ENCODE measurements at places on chromosomes 7 and 10. TPM values are rescaled to one million over a fixed set of nuclear protein-coding genes. Genes with fewer than 3 reads are reported as not detected.

DNA sequence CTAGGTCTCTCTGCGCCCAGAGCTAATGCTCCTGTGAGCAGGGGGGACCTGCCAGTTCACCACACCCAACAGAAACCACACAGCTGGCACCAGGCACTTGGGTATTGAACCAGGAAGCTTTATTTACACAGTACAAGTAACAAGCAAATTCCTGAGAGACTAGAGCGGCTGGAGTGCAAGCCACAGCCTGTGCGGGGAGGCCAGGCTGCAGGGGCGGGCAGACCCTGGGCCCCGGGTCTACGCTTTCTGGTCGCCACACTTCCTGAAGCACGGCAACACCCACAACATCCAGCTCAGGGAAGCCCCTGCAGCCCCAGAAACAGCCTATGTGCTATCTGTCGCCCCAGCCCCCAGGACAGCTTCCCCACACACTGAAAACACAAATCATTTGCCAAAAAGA, 125.0 kb downstream of the FAM53B start:
- DNase-seq, result no peak

- DNase-seq, result no peak
Observed at GRCh38 chr10:12063483-12063818, 5.3 kb upstream of the DHTKD1 start.

GRCh38 chr10:70487824-70488223, 9.3 kb downstream of the PALD1 start:
- no peak for DNase-seq

DNA sequence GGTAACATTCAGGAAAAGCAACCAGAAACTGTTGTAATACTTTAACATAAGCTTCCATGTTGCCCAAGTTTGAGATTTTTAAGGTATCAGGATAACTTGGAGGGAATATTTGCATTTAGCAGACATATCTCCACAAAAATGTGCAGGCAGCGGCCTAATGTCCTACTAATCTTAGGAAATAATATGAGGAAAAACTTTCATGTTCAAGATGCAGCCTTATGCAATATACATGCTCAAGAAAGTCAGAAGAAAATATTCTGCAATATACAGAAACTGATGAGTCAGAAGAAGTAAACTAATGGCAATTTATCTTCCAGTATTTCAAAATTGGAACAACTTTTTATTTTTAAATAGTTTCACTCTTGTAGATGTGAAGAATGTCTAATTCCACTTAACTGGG, 463.2 kb upstream of the C7orf33 start:
- DNase-seq, result no peak

DNA sequence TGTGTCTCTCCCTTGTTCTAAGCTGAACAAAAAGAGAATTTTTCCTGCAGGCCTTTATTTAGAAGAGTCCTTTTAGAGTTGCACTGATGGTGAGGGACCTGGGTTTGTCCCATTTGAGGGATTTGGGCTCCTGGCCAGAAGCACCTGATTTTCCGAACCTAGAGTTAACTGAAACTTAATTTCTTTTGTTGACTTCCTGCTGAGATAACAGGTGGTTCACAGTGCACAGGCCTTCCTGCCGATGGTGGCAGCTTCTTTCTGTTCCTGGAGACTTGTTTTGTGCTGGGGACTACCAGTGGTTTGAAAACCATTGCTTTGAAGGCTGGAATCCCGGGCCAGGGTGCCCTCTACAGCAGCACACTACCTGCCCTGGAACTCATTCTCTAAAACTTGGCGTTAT, 99.2 kb downstream of the SUGCT start:
- no peak for DNase-seq

- peak; percentile 48 for DNase-seq
Observed at GRCh38 chr10:121772884-121773283, 154.9 kb downstream of the ATE1 start.

GRCh38 chr10:70589762-70590654, 12.5 kb downstream of the PRF1 start:
- no peak for DNase-seq

DNA sequence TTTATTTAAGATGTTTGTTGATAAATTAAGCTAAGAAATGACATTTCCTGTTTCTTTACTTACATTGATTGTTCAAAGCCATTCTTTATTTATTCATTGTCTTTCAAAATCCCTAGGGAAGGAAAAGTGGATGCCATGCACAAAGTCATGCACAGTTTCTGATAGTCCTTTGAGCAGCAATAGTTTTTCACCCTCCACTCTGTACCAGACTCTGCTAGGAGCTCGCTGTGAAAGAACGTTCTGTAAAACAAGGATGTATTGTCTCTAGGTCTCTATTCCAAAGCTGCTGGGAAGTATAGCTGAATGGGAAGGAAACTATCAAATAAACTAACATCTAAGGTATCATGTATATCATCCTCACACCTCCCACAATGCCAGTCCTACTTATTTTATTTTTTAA, 7.8 kb upstream of the NOC3L start:
- DNase-seq, result no peak

GRCh38 chr10:87657371-87657770, 2.3 kb upstream of the PAPSS2 start:
- DNase-seq, result no peak

DNA sequence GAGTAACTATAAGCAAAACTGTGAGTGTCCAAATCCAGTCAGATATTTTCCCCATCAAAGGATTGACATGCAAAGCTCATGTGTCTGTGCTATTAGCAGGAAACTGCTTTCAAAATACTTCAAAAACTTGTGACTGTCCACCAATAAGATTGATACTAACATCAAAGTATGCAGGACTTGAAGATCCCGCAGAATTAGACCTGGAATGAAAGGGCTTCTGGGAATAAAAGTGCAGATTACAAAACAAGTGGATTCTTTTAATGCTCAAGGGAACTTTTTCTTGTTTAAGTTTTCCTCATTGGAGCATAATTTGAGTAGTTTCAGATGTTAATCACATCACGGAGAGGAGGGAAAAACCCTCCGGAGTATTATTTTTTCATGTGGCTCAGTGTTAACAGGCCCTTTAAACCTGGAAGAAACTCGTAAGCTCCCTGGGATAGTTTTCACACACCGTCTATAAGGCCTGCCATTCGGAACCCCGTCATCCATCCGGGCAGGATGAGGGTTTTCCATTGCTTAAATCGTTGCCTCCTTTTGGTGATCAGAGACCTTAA, 33.9 kb upstream of the MKX start:
- DNase-seq, result no peak

- no peak for DNase-seq
Observed at GRCh38 chr10:108757946-108758345, 1165.4 kb downstream of the XPNPEP1 start.

DNA sequence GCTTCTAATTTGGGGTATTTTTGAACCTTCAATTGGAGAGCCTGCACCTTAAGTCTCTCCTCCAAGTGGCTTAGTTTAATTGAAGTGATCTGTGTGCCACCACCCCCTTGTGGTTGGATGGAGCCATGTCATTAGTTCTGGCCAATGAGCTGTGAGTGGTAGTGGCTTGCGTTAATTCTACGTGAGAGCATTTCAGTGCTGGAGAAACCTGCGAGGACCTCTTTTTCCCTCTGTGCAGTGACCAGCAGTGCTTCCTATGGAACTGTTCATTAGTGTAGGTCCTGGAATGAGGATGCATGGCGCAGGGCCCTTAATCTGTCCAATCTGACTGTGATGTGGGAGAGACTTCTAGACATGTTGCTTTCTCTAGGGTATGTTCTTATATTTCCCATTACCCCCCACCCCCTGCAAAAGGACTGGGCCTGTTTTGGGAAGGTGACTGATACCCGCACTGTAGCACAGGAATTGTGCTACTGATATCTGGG, 3.8 kb downstream of the HILPDA start:
- peak; percentile 76 for DNase-seq

DNA sequence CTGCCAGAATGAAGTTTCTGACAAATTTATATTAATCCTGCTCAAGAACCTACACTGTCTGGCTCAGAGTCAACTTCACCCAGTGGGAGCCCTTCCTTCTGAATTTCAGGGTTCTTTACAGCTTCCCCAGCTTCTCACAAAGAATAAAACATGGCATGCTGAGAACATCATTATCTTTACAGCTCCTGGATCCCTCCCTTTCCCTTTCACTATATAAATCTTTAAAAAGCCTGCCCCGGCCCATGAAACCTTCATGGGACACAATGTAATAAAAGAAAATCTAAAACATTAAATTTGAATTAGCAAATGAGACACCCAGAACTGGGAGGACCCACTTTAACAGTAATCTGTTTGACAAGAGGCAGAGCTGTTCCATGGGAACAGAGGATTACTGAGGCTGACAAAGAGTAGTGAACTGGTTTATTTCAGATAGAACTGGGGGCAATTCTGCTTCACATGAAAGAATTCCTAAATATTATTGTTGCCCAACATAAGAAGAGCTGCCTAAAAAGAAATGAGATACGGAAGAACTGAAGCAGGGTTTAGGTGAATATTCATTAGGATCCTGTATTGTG, 222.8 kb downstream of the THSD7A start:
- DNase-seq, result no peak

DNA sequence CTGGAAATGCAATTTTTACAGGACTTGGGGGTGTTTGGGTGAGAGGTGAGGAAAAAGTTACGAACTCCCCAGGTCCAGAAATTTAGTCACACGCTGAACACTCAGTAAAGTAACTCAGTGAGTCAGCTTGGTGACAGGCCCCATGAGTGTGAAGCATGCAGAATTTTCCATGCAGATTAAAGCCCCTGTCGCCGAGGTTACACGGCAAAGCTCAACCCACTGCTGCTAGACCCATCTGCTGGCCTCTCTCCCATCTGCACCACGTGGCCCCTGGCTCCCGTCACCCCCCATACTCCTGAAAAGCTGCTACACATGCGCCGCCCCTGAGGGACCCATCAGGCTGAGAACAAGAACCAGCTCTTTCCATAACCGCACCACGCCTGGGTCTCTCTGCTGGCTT, 7.0 kb upstream of the MMP21 start:
- no peak for DNase-seq

DNA sequence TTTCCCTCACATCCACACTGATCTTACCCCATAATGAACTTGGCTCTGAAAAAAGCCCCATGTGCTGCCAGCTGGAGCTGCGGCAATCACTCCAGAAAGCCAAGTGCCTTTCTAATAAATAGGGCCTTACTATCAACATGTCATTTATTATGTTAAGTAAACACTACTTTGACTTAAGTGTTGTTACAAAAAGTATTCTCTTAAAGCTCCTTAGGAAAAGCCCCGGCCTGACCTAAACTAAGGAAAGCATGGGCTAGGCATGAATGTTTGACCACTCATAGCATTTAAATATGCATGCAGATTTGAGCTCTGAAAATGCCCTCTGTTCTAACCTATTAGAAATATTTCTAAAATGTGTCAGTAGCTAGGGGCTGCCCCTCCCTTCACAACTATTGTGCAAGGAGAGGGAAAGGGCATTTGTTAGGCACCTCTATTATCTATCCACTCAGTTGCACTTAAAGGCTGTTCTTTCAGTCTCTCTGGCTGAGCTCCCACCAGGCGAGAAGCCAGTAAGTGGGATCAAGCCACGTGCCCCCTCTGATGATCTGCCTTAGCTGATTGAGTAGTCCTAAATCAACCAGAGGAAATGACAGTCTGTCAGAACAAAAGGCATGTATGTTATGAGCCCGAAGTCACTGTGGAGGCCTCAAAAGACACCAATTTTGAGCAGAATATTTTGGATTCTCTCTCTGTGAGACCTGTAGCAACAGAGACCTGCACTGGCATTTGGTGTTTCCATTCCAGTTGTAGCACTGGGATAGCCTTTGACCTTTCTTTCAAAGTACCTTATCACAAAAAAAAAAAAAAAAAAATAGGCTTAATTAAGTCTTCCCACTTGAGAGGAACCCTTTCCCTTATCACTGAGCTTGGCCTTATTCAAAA, 77.1 kb downstream of the ITGB8 start:
- DNase-seq, result peak; percentile 29

DNA sequence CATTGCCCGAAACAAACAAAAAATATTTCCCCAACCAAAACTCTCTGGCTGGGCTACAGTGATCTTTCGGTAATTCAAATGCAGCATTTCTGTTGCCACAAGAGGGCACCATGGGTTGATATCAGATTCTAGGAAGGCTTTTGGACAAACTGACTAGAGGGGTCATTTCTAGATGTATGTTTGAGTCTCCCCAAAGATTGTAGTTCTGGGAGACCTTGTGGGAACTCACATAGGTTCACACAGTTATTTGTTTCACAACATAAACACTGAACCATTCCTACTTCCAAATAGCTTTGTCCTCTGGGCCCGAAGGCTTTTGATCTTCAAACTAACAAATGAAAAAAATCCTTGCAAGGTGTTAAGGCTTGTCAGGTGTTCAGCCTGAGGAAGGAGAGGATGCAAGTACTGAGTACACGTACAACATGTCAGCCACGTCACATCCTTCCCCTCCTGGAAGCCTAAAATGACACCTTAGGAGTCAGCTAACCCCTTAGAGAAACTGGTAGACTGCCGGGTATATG, 37.0 kb upstream of the IL15RA start:
- peak; percentile 67 for DNase-seq

DNA sequence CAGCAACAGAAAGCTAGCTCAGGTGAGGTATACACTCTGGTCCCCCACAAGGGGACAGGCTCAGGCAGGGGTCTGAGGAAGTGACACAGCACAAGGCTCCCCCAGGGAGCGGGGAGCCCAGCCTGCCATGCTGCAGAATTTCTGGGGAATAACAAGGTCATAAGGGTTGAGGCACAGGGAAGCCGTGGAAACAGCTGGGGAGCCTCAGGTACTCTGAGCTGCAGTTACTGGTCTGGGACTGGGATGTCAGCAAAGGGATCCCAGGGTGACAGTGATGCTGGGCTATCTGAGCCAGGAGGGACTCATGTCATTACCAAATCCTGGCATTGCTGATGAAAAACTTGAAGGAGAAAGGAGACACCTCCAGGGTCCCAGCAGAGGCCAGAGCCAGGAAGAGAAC, 64.4 kb upstream of the NANOS1 start:
- no peak for DNase-seq

DNA sequence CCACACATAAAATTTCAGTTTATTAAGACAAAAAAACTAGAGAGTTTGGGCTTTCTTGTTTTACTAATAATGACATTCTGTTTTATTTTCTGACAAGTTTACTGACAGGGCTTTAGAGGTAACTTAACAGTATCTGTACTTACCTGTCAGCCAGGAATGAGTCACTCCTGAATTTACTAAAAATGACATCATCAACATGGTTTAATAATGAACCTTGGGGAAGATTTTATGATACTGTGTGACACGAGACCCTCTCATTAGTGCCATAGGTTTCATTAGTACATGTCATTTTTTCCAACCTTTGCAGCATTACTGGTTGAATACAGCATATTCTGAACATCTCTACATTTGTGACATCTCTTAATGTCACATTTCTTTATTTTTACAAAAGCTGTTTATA, 131.1 kb downstream of the KCND2 start:
- no peak for DNase-seq

DNA sequence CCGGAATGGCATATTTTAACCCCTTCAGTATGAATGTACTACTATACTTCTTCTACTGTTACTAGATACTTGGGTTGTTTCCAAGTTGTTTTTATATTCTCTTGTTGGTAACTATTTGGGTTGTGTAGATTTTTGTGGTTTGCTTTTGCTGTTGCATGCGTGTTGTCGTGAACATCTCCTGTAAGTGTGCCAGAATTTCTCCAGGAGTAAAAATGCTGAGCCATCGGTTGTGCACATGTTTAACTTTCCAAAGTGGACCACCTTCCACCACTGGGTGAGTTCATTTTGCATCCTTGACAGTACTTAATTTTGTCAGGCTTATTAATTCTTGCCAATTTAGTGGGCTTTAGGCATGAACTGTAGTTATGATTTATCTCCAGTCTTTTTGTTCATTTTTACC, 47.9 kb downstream of the CSGALNACT2 start:
- no peak for DNase-seq

HKDC1 gene
- 24.5 TPM for total RNA-seq

NUTM2E gene
- total RNA-seq, result 0.14 TPM

CYP26C1 gene
- 0.09 TPM for total RNA-seq

SLC39A12 gene
- total RNA-seq, result not detected
